Hypothalamus (tissue), 51 donors: ENCODE measurements at places on chromosomes 5 and 9.
A peak's percentile ranks its signal among the peaks of the same experiment; 100 is the strongest.

DNA sequence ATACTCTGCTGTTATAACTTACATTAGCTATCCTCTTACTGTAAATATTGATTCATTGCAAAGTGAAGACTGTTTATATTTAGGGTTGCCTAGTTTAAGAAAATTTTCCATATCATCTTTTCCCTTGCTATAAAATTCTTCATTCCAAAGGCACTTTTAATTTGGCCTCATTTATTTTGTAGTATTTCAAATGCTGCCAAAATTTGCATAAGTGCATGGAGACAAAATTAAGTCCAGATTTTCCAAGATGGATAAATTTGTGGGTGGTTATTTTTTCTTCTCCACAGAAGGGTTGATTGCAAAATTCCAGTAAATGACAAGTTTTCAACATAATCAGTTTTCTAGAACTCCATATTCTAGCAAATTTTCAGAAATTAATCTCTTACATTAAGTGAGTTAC is 141.5 kb upstream of the MTAP start:
- DNase-seq = no peak

DNA sequence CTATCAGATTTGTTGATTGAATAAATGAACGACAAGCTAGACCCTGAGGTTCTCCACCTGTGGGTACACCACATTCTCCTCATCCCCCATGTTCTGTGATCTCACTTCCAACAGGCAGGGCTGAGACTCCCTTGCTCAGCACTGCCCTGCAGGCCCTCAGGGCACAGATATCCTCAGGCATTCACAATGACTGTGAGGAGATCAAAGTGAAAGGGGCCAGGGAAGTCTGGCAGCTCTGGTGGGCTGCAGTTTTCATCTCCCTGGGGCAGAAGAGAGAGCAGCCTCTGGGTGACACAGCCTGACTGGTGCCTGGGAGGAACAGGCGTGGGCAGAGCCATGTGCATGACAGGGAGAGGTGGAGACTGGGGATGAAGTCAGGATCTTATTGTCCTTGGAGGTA is 142.4 kb upstream of the C9orf72 start:
- DNase-seq = no peak

DNA sequence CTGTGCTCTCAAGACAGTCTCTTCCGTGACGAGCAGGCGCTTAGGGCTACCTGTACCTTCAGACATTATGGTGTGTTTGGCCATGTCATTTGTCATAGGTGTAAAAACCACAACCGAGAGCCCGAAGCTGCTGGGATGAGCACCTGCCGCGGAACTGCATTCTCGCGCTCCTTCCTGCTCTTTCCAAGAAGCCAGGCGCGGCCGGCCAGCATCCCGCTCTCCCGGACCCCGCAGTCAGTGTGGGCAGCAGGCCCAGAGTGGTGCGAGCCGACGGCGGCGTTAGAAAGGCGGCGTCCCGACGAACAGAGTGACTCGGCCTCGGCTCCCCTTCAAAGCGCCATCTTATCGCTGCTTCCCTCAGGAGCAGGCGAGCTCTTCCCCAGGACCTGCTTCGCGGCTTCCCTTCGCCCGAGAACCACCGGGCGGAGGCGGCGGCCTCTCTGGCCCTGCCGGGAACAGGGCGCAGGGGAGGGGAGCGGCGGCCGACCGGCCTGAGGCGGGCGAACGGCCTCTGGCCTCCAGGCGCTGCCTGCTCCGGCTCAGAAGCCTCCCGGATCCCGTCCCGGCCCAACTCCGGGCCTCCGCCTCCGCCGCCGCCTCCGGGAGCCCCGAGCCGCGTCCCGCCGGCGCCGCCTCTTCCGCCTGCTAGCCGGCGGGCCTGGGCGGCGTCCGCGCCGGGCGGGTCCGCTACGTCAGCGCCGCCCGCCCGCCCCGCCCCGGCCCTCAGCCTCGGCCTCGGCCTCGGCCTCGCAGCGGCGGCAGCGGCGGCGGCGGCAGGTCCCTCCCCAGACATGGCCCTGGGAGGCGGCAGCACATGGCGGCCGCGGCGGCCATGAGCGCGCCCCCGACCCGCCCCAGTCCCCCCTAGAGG is at the start of gene FAM120A:
TSS of gene FAM120A (plus strand) at position 741 of the 871 bp plus-strand sequence. CDS start 231 bp downstream, outside the sequence.
- DNase-seq = peak; percentile 59

DNA sequence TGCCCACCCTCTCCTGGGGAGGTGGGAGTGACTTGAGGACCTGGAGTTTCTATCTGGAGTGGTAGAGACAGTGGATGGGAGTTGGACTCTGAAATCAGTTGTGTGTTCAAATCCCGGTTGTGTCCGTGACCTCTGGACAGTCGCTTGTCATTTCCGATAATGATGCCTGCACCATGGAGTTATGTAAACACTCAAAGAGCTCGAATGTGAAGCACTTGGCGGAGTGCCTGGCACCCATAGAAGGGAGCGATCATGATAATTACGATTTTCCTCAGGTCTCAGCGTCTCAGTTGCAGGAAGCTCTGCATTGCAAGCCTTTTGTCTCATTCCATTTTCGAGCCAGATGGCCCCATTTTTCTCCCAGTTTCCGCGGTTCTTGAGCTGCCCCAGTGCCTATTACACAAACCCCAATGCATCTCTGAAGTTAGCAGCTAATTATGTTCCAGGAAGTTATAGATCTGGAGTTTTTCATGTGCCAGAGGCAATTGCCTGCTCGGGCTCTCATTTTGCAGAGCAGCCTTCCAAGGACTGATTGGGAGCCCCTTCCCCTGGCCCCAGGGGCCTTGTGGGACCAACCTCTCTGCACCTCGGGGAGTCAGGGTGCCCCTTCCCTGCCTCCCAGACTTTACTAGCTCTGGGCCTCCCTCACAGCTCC is 175.5 kb upstream of the MVB12B start:
- DNase-seq = no peak

GRCh38 chr5:6246820-6247437 is 131.4 kb downstream of the MED10 start:
- DNase-seq = no peak

GRCh38 chr5:164672205-164672604 is 1166.8 kb downstream of the MAT2B start:
- DNase-seq = no peak

DNA sequence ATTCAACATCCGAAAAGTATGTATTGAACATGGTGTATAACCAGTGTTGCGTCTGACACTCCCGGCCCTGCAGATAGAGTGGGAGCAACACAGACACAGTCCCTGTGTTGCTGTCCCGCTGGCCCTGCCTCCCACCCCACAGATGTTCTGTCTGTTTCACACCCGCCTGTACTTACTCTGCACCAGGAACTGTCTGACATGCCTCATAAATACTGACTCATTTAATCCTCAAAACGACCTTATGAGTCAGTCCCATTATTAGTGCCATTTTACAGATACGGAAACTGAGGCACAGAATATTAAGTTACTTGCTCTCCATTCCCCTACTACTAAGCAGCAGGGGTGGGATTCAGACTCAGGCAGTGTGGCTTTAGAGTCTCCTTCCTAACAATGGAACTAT is 109.8 kb upstream of the NFIL3 start:
- no peak for DNase-seq

DNA sequence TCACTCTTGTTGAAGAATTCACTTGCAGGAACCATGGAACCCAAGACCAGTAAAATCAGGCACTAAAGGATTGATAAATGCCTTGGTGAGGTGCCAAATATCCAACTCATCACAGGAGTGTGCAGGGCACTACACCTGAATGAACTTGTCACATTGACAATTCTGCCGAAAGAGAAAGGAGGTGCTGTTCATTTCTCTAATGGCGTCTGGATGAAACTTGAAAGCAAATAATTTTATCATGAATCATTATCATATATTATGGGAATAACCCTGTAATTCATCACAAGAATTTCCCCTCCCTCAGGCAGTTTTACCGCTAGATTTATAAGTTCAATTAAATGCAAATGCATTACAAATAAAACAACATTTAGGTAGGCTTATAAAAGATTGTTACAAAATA is 360.0 kb downstream of the GLIS3 start:
- DNase-seq = no peak

- DNase-seq = no peak
These were observed 36.2 kb downstream of the SPOCK1 start for GRCh38 chr5:137462816-137463520.

GRCh38 chr5:6788439-6788838 is 75.2 kb downstream of the TENT4A start:
- no peak for DNase-seq

DNA sequence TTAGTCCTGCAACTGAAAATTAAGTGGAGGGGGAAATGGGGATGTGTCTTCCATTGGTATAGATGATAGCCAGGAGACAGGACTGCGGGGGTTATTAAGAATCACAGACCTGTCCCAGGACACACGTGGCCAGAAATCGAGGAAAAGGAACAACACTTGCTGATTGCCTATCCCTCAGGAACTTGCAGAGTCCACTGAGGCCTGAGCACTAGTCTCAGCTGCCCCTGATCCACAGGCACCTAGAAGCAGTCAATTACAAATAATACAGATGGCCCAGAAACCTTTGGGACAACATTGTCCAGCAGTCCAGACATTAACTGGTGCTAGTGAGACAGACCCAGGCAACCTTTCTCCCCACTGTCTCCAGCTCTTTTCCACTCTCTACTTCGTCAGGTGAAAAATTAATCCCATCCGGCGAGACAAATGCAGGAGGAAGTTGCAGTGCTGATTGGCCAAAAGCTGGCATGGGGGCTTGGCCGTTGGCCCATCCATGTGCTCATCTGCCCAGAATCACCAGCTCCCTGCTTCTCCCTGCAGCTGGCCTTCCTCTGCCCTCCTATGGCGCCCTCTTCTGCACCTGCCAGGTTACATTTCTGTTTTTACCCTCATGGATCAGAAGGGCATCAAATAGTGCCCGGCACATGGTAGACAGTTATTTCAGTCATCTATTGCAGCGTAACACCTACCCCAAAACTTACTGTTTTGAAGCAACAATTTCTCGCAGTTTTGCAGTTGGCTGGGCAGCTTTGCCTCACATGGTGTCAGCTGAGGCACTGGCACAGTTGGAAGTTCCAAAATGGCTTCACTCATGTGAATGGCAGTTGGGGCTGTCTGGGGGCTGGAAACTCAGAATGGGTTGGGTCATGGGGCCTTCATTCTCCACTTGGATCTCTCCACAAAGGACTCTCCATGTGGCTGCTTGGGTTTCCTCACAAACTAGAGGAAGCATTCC is 3.6 kb upstream of the B4GALT1 start:
- no peak for DNase-seq

GRCh38 chr9:21695443-21695842 is 107.0 kb upstream of the MTAP start:
- DNase-seq = no peak

GRCh38 chr5:149544028-149544420 is 7.2 kb downstream of the CSNK1A1 start:
- DNase-seq = no peak

GRCh38 chr9:25813478-25813877 is 135.2 kb upstream of the TUSC1 start:
- DNase-seq = no peak
